Head of caudate nucleus (tissue), 42 donors: ENCODE measurements at places on chromosomes 7 and 10.

- DNase-seq: peak; percentile 4
These were observed 236.0 kb upstream of the NRP1 start for GRCh38 chr10:33570495-33570894.

GRCh38 chr10:93854975-93855374 is 38.8 kb upstream of the SLC35G1 start:
- DNase-seq: no peak

DNA sequence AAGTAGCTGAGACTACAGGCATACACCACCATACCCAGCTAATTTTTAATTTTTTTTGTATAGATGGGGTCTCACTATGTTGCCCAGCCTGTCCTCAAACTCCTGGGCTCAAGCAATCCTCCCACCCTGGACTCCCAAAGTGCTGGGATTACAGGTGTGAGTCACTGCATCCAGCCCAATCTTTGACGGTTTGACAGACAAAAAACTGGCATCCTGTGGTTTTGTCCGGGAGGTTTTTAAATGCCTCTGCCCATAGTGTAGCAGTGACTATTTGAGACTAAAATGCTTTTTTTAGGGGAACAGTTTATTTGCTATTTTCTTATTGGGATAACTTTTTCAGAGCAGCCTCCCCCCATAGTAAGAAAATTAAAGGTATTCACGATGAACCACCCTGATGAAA is 523.7 kb upstream of the GALNT17 start:
- DNase-seq: no peak

DNA sequence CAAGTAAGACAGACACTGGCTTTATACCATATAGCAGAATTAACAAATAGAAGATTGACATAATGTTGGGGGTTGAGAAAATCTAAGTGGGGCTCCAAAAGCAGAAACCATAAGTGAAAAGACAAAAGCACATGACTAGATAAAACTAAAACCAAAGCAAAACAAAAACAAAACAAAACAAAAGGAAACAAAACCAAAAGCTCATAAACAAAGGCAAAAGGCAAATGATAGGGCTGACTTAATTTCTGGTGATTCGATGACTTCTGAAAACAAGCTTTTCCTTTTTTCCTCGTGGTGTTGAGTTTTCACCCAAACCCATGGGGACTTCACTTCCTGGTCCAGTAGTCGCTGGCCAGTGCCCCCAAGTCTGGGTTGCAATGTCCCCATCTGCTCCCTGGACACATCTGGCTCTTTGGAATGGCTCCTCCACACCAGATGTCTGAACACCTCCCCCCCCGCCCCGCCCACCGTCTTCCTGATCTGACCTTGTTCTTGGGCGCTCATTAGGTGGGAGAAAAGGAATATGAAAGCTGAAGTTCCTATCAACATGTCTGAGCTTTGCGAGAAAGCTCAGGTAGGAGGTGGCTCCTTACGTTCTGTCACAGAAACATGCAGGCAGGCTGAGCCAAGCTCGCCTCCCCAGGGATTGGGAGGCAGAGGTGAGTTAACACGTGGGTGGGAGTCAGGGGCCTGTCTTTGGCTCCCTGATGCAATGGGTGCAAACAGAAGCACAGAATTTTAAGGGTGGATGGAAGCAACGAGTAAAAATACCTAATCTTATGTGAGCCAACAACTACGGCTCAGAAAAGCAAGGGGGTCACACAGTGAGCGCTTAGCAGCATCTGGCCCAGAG is 121.0 kb downstream of the NEURL1 start:
- peak; percentile 58 for DNase-seq

DNA sequence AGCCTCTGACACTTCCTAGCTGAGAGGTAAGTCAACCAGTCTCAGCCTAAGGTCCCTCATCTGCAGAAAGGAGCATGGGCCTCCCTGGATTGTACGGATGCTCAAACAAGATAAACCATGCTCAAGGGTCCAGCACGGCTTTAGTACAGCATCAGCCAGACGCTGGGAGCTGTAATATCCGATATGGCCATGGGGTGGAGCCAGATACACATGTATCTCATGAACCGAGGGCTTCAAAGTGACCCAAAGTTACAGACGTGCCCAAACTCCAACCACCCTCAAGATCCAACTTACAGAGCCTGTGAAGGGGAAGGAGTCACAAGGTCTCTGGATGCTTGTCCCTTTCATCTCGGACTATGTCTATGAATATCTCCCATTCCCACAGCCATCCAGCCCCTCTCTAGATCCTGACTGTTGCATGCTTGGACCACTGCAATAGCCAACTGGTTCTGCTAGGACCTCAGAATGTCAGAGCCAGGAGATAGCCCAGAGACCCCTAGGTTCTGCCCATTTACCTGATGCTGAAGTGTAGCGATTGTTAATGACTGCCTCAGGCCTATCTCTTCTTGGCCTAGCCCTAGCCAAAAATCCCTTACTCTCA is 142.4 kb downstream of the SH3PXD2A start:
- peak; percentile 95 for DNase-seq

DNA sequence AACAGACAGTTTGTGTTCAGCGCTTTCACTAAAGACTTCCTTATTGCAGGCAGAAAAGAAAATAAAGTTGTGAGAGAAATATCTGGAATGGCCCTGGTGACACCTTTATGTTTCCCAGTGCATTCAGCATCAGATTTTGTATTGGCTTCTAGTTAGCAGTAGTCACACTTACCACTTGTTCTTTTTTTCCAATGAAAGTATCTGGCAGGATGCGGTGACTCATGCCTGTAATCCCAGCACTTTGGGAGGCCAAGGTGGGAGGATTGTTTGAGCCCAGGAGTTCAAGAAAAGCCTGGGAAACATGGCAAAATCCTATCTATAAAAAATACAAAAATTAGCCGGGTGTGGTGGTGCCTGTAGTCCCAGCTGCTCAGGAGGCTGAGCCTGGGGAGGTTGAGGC is 649.6 kb downstream of the LRMDA start:
- DNase-seq: no peak

DNA sequence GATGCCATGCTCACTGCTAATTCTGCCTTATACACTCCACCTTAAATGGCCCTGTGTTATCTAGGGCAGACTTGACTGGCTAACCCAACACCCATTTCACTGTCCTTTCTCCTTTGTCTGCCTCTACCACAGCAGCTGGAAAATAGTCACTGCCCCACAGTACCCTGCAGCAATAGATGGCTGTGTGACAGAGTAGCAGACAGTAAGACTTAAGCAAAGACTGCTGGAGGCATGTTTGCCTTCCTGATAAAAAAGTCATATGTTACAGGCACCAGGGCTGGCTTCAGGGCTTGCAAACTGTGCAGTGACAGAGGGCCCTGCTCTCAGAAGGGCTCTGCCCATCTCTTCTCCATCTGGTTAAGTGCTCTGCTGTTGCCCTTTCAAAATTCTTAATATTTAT is 332.6 kb upstream of the GHITM start:
- DNase-seq: no peak

DNA sequence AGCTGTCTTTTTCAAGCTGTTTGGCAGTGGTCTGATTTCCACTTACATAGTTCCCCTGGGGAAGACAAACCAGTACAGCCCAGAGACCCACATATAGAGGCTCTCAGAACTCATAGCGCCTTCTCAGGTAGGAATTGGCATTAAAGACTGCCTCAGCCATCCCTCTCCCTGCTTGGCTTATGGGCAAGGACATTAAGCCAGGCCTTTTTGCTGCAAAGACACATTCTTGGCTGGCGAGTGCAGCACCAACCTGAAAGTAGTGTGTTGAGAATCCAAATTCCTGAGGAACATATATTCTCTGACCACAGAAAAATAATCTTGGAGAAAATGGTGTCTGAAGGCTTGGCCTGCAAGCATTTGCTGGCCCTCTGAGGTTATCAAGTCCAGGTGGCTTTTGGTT is 39.2 kb upstream of the HPS1 start:
- DNase-seq: no peak

GRCh38 chr7:137331378-137331777 is 12.2 kb downstream of the PTN start:
- DNase-seq: no peak

- DNase-seq: no peak
These were observed 105.5 kb downstream of the WNT2 start for GRCh38 chr7:117217106-117218035.

- DNase-seq: no peak
These were observed 476.5 kb downstream of the GPAM start for GRCh38 chr10:111707076-111707475.

DNA sequence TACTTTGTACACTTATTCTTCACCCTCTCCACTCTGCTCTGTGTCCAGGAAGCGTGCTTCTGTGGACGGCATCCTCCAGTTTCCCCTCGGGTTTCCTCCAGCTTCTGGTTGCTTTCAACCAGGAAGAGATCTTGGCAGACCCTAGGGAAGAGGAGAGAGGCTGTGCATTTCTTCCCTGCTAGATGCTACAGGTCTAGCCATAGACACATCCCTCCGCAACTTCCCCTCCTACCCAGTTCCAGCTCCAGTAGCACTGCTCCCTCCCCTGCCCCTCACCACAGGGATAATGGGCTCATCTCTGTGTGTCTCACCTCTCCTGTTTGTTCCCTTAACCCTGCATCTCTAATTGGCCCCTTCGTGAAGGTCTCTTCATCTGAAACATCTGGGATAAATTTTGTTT is 16.3 kb downstream of the TLL2 start:
- no peak for DNase-seq

DNA sequence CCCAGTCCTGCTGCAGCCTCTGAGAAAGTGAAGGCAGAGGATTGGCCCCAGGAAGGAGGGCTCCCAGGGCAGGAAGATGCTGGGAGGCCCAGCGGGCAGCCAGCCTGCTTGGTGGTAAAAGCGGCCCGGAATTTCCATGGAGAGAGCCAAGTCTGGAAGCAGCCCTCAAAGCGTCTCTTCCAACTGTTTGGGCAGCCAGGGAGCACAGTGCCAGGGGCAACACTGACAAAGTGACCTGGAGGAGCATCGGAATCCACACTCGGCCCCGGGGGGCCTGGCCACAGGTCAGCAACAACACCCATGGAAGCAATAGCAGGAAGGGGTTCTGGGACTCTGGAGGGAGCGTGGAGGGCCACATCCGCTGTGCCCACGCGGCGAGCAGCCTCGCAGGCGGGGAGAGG is 63.2 kb upstream of the FGFR2 start:
- no peak for DNase-seq

- DNase-seq: no peak
These were observed 1.3 kb upstream of the APBB1IP start for GRCh38 chr10:26436848-26437247.

GRCh38 chr10:103715430-103715829 is 139.9 kb downstream of the SH3PXD2A start:
- DNase-seq: no peak

GRCh38 chr10:86180861-86181260 is 185.7 kb downstream of the GRID1 start:
- peak; percentile 10 for DNase-seq

DNA sequence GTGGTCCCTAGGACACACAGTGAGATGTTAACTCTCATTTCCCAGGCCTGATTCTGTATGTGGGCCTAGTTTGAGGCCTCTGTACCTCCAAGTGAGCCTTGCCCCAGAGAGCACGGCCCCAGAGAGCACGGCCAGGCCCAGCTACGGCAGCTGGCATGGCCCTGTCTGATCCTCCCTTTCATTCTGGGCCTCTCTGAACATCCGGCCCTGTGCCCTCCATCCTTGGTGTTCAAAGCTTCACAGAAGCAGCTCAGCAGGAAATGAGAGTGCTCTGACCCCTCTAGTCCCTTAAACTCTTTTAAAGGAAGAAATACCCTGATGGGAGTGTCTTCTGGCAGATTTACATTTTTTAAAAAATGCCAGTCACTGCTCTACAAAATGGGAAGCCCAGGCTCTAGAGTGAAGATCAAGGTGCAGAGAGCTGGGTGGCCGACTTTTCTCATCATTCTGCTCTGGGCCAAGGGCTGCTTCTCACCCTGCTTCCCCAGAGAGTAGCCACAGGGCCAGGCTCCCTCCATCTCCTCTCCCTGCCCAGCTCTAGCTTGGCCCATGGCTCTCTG is 171.9 kb downstream of the RPS24 start:
- DNase-seq: no peak

- no peak for DNase-seq
These were observed 175.6 kb upstream of the THSD7A start for GRCh38 chr7:12007576-12007975.

DNA sequence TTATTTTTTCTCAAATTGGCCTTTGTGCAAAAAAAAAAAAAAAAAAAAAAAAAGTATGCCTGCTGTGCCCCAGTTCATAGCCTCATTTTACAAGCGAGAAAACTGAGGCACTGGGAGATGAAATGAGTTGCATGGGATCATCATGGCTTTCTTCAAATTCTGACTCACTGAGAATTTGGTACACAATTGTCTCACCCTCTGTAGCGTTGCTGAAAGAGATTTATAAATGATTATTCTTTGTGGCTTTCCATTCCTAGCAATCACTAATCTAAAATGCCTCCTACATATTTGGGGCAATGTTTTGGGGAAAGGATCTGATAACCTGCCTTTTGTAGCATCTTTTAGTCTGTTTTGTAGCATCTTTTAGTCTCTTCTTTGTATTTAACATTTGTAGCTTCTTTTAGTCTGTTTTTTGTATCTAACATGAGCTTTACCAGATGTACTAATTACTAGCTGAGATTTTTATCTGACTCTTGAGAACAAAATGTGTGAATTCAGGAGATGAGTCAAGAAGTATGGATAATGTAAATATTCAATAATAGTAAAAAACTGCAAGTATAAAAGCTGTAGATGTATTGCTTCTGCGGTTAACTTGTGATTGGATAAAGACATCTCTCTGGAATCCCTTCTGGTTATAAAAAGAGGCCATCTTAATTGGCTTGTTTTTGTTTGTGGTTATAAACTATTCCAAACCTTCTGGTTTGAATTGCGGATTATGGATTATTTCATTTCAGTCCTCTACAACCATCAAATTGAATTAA is 161.4 kb downstream of the ARID5B start:
- no peak for DNase-seq

DNA sequence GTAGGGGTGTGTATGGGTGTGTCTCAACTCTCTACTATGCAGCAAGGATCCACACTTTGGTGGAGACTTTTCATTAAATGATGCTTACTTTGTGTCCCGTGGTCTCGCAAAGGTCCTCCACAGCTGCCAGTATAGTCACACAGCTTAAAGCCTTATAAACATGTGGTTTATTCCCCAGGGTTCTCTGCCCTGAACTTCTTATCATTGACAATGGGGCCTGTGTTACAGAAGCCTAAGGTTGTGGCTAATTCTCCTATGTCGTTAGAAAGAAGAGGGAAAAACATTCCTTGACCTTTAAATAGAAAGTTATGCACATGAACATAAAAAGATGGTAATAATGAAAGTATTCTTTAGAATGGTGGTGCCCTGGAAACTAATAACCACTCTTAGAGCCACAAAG is 201.4 kb downstream of the INHBA start:
- no peak for DNase-seq

- DNase-seq: peak; percentile 75
These were observed 37.6 kb downstream of the GET4 start for GRCh38 chr7:913736-914520.
